T47D (cell line): ENCODE measurements at places on chromosomes 11 and 22.

DNA sequence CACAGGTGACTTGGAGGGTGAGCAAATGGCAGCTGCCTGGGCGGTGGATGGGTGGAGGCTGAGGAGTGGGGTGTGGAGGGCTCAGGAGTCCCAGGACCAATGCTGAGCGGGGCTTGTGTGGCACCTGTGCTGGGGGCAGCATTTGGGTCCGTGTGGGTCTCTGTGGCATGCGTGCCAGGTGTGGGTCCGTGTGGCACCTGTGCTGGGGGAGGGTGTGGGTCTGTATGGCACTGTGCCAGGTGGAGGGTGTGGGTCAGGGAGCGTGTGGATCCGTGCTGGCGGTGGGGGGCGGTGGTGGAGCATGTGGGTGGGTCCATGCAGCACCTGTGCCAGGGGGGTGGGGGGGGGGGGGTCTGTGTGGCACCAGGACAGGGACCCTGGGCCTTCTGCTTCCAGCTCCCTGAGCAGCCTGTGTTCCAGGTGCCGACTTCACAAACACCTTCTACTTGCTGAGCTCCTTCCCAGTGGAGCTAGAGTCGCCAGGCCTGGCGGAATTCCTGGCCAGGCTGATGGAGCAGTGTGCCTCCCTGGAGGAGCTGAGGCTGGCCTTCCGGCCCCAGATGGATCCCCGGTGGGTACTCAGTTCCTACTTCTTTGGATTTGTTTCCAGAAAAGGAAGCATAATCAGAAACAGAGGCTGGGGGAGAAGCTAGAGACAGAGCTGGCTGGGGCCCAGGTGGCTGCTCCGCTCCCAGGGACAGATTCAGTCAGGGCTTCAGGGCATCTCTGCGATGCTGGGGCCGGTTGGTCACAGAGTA, 14.7 kb downstream of the SELENOO start:
- DNase-seq = no peak

DNA sequence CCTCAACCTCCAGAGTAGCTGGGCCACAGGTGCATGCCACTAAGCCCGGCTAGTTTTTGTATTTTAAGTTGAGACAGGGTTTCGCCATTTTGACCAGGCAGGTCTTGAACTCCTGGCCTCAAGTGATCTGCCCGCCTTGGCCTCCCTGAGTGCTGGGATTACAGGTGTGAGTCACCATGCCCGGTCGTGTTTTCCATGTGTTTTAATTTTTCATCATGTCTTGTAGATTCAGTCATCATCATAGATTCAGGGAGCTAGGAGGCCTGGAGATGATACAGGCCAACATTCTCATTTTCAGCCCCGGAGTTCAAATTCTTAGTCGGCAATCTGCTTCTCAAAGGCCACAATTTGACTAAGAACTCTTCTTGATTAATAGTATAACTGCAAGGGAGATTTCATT, 73.5 kb upstream of the GRAMD1B start:
- no peak for DNase-seq

- DNase-seq = no peak
These were observed 22.3 kb downstream of the RANGAP1 start for GRCh38 chr22:41263704-41264103.

DNA sequence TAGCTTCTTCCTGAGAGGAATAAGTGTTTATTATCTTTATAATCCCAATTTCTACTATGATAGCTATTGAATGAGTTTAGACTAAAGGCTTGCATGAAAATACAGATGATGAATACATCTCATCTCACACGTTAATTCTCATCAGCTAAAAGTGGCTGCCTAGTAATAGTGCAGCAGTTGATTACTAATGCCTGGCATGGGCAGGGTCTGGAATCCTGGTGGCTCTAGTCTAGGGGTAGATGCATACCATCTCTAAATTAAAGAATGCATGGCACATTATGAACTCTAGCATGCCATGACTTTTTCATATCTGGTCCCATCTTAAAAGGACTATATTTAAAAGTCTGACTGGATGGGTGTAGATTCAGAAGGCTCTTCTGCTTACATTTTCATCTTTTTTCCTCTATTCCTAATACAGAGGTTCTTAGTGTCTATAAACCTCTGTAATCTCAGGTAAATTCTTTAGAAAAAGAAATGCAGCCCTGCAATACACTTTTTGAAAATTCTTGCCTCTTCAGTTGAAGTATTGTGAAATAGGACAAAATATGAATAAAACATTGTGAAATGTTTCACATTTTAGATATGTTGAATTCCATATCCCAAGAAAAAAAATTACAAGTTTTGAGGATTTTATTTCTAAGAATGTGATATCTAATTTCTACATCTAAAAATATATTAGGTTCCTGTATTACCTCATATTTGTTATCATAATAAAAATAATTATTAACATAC, 187.6 kb downstream of the C11orf87 start:
- DNase-seq = no peak
